ENCODE measurements at places on chromosomes 6 and 20.

DNA sequence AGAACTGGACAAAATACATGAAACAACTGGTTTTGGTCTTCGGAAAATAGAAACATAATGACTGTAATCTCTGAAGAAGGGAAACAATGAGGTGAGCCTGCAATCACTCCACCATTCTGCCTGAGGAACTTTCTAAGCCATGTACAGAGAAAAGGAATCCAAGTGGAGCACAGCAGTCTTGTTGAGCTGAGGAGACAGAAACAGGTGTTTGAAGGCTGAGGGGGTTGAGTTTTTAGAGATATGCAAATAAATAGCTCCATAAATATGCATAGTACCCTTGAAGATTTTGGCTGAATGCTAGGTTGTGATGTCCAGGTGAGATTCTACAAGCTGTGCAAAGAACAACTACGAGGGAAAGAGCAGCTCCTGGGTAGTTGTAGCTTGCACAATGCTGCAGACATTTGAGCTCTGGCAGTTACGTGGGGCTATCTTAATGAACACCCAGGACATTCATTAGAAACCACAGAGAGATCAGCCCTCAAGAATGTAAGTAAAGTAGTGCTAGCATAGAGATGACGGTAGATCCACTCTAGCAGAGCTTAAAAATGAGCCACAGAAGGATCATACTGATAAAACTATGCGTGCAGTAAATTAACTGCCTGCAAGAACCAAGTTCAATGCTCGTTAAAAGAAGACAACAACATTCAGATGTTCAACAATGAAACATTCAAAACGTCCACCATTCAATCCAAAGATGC is 24.3 kb downstream of the TUBB2B start:
- no peak for DNase-seq

GRCh38 chr20:18665135-18665534 is 77.3 kb downstream of the DTD1 start:
- no peak for DNase-seq

DNA sequence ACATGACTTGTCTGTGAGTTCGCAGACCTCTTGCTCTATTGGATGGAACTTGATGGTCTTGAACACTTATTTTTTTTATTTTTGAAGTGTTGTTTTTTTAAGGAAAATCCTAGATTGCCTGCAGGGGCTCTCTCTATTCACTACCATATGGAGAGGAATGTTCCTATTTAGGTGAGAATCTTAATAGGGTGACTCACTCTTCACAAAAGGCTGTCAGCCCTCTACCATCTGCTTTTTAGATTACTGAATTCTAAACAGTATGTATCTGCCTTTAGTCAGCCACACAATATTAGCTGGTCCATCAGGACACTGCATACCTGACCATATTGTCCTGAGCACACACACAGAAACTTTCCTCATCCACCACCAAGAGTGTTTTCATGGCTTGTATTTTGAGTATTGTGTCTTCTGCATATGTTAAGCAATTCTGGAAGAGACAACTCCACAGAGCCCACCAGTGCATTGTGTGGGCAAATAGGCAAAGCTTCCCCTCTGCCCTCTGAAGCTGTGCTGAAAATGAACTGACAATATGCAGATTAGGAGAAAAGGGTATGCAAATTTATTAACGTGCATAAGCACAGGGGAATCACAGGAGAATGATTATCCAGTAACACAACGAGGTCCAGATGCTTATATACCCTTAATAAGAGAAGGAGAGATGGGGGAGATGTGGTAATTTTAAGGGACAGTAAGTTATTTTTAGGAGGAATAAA is 6.6 kb upstream of the BTBD9 start:
- no peak for DNase-seq

- no peak for DNase-seq
Observed at GRCh38 chr6:81787313-81788068, 35.0 kb upstream of the TENT5A start.

DNA sequence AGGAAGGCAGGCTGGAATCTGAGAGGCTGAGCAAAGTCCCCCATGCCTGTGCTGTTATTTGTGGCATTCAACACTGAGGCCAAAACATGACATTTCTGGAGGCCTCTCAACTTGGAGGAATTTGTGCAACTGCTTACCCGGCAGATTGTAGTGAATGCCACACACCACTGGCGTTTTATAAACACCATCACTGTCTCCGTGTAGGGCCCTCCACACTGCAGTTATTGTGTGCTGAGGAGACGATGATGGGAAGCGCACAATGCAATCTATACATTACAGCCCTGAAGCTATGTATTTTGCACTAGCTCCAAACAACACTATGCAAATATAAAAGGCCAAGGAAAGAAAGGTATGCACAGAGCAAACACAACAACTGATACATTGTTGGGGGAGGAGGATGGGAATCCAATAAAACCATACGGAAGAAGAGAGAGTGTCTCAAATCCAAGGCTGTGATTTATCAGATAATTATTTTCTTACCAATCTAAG is 106.5 kb downstream of the SMLR1 start:
- DNase-seq, result no peak

GRCh38 chr6:10964684-10965083 is 77.8 kb downstream of the SYCP2L start:
- no peak for DNase-seq

DNA sequence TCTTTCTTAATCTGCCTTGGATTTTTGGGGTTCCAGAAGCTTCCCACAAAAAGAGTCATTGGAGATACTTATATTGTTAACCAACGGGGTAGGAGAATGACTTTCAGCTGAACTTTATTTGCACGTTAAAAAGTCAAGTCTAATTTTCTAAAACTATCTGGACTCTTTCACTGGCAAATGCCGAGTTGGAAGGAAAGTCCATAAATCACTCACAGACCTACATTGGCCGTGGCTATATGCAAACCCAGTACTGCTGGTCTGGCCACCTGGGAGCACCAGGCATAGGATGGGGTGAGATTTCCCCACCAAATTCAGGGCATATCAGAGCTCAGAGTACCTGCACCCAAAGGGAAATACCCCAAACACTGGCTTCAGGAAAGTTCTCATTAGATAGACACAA is 71.3 kb upstream of the SALL4 start:
- DNase-seq, result no peak

DNA sequence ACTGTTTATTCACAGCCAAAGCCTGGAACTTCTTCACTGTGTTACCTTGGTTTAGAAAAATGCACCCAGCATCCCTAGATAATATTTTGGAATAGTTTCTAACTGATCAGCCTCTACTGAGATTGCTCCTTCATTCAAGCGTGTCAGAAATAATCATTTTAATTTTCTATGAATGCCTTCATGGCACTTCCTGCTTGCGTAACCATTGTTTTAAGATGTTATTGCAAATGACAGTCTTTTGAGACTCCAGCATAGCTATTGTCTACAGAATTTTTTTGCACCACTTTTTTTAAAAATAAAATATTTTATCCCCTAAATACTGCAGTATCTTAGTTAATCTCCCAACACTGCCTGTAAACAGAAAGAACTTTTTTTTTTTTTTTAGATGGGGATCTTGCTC is 213.1 kb downstream of the PHACTR1 start:
- DNase-seq, result no peak

DNA sequence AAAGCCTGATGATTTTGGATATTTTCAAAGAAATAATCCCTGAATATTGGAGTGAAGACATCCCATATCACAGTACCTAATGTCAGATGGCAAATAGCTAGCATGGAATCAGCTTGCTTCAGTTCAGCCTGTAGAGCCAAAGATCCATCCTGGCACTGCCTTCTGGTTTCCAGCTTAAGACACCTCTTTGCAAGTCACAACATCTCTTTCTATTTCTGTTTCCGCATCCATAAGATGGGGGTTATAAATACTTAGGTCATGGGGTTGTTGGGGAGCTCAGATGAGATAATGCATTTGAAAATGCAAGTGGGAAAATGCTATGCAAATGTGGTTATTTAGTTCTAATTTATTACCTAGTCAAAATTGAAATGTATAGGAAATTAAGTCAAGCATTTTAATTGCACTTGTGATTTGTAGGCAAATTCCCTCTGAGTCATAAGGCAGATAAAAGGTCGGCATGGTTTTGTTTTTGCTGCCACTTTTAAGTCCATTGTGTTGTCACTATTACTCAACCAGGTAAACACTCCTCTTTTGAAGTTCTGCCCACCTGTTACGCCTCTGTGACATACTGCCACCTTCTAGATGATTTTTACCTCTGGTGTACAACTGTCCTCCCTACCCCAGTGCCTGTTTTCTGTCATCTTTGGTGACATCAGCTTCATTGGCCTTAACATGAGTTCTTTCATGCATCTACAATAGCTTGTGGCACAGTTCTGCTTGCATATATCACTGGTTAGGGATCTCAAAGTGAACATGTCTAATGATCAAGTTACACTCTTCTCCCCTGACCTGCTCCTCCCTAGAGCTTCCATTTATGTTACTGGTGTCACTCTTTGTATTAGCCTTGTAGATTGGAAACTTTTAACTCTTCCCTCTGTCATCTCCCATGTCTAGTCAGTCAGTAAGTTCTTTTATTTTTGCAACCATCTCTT is 96.6 kb downstream of the CDKAL1 start:
- no peak for DNase-seq

- no peak for DNase-seq
Observed at GRCh38 chr20:19760371-19760721, 2.3 kb downstream of the RIN2 start.

DNA sequence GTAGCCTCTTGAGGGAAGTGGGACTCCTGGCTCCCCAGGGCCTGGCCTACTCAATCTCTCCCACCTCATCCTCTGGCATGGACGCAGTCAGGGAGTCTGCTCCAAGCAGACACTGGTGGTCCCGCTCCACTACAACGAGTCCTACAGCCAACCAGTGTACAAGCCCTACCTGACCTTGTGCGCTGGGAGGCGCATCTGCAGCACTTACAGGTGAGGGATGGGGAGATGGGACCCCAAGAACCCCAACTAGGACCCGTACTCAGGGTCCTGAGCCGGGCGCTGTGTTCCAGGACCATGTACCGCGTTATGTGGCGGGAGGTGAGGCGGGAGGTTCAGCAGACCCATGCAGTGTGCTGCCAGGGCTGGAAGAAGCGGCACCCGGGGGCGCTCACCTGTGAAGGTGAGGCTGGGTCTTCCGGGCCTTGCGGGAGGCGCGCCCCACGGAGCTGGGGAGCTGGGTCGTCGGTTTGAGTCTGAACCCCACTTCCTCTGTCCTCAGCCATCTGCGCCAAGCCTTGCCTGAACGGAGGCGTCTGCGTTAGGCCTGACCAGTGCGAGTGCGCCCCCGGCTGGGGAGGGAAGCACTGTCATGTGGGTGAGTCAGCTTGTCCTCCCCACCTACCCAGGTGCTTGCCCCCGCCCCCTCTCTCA is 2.1 kb downstream of the EGFL8 start:
- no peak for DNase-seq

DNA sequence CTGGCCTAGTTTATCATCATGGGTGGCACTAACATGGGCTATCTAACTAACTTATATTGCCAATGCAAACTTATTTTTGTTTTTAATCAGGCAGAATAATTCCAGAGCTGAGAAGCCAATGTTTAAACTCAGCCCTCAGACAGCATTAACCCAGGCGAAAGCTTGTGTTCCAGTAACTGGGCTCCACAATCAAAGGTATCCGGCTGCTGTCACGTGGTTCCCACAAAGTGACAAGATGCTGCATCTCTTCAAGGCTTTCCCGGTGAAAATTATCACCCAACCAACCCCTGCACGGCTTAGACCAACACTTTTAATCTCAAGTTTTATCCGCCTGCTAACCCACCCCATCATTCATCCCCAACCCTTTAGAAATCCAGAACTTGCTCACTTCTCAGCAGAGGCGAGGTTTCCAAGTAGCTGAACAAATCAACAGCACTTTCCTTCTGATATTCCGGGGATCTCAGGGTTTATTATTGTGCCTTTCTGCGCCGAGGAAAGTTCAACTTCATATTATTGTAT is 885 bp downstream of the MTCL3 start:
- no peak for DNase-seq

- no peak for DNase-seq
Observed at GRCh38 chr6:159312206-159312605, 143.0 kb downstream of the FNDC1 start.

- DNase-seq, result no peak
Observed at GRCh38 chr6:11976489-11976888, 35.6 kb upstream of the HIVEP1 start.

- DNase-seq, result no peak
Observed at GRCh38 chr6:20238688-20239587, 26.7 kb upstream of the MBOAT1 start.

DNA sequence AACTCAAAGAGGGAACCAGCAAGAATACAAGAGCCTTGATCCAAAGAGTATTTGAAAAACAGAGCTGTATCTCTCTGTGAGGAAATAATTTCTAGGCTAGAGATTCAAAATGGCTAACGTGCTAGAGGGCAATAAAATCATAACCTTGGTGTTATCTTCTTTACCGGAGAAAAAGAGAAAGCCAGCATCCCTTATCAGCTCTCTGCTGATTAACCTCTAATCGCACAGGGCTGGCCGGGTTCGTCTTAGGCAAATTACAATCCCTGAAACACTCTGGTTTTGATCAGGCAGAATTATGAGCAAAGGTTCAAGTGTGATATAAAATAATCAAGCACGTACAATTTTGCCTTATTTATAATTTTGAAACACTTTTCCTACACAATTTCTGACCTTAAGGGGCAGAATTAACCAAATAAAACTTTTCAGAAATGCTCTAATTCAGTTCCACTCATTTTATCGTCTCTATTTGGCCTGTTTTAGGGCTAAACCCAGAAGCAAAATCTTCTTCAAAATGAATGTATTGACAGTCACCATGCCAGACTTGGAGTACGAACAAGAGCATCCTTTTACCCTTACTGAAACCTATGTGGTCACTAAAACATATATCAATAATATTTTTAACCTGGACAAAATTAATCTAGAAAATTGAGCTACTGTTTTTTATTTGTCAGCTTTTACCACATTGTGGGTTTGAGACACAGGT is 13.7 kb downstream of the PSMB9 start:
- DNase-seq, result no peak

GRCh38 chr6:104688283-104688969 is 171.3 kb downstream of the HACE1 start:
- DNase-seq, result no peak

DNA sequence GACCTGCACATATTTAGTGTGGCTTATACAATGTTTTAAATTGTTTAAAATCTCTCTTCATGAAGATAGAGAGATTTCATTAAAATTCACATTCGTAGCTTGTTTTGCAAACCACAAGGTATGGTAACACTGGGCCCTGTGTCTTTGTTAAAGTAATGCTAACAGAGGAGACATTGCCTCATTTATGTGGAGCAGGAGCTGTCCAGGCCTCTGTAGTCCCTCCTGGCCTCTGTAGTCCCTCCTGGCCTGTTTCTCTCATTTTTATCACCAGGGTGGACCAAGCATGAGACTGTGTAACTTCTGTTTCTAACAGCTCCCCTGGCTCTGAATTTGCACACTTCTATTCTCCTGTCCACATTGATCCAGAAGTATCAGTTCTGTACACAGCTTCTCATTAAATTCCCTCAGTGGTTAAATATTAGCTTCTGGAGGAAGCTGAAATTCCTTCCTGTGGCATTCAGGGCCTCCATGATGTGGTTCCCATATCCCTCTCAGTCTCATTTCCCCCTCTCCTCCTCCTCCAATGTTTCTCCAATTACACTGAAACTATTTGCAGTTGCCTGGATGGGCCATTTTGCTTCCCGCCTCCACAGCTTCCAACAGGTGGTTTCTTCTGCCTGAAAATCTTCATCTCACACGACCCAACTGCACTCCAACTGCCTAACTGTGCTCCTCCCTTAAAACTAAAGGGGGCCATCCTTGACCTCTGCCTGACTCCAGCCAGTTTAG is 340.4 kb downstream of the SYNE1 start:
- no peak for DNase-seq

All from CD4-positive, alpha-beta T cell treated with Interleukin-4 for 4 hours (primary cell).